ENCODE measurements at places on chromosomes 3 and 15.

DNA sequence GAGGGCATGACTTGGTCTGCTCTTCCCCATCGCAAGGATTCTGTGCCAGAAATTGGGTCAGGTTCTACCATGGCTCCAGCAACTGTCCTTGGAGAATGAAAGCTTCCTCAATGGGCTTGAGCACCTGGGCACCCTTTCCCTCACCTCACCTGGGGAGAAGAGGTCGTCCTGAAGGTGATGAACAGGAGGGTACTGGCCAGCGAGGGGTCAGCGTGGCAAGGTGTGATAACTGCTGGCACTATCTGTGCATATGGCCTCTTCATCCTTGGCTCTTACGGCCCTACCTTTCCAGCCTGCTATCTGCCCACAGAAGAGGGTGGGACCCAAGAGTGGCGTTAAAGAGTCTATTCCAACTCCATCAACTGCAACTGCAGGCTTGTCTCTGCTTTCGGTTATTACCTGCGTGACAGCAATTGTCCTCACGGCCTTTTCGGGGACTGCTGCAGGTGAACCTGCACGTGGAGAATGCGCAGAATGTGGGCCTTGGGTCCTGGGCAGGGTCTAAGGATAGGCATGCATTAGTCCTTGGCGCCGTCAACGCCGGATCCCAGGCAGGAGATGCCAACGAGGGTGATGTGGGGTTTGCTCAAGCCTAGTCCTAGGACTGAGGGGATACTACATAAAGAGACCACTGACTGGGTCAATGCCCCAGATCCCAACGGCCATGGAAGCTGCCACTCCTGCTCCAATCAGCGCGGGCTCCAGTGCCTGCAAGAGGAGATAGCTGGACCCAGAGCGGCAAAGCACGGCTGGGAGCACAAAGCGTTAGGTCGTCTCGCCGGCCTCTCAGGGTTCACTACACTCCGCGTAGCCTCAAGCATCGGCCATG is 625 bp upstream of the RBM15B start:
- no peak for DNase-seq

DNA sequence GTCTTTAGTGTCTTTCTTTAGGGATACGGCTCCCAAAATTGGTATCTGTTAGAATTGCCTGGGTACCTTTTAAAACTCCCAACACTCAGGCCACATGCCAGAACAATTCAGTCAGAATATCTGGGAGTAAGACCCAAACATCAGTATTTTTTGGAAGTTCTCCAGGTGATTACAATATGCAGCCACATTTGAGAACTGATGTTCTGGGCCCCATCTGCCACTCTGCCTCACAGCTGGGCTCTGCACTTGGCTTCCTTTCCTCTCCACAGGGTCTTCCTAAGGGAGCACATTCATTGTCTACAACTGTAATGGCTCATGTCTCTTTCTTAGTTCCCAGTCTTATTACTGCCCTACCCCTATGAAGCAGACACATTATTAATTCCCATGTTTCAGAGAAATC is 394.5 kb downstream of the MFSD1 start:
- DNase-seq, result no peak

DNA sequence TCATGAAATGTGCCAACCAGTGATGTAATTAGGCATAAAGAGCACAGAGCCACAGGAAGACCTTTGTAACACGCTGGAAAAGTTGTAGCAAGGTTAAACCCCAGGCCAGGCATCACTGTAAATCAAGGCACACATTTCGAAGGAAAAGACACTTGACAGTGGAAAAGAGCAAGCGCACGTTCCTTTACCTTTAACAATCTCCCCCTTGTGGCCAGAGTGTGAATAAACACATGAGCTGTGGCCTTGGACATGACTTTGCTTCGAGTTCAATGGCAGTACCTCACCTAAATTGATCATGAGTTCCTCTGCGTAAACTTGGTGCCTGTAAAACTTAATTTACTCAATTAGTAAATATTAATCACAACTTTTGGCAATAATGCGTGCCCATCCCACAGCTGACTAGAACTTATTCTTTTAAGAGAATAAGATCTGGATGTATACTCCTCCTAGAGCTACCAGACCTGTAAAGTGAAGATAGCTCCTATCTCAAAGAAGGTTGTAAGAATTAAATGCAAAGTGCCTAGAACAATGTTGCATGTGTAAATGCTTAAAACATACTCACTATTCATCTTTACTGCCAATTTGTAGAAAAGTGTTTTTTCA is 757.0 kb upstream of the NECTIN3 start:
- DNase-seq, result peak; percentile 36

DNA sequence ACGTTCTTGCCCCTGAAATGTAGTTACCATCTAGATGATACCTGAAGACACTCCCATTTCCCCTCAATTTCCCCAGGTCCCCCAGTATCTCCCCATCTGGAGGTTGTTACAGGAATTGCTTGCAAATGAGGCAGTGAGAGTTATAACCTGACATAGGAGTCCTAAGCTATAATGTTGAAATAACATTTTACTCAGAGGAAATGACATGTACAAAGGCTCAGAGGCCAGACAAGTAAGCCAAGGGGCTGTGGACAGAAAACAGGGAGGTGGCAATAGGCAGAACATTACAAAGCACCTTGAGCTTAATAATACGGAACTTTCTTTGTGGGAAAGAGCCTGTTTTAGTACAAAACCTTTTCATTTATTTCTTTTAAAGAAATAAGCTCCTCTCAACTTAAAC is 171.9 kb downstream of the FRMD5 start:
- no peak for DNase-seq

DNA sequence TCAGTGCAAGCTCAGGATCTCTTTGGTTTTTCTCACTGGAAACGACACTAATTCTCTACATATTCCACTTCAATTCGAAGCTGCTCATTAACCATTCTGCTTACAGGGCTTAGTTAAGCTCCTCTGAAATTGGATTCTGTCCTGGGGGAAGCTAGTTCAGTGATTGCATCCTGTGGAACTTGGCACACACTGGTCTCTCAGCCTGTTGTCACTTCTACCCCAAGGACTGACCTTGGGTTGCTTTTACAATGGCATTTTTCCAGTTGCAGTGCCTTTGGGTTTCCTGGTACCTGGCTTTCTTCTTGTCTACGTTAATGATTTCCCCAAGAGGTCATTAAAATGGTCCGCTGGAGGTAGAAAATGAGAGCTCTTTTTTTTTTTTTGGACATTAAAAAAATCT is 33.3 kb upstream of the GABRB3 start:
- DNase-seq, result no peak

- DNase-seq, result no peak
Observed at GRCh38 chr3:169869484-169870220, at the start of gene LRRC31. TSS of gene LRRC31 (minus strand) at chr3:169869935. CDS start at chr3:169869807, 128 bp downstream.

- DNase-seq, result no peak
Observed at GRCh38 chr3:73616056-73616455, 8.7 kb downstream of the PDZRN3 start.

DNA sequence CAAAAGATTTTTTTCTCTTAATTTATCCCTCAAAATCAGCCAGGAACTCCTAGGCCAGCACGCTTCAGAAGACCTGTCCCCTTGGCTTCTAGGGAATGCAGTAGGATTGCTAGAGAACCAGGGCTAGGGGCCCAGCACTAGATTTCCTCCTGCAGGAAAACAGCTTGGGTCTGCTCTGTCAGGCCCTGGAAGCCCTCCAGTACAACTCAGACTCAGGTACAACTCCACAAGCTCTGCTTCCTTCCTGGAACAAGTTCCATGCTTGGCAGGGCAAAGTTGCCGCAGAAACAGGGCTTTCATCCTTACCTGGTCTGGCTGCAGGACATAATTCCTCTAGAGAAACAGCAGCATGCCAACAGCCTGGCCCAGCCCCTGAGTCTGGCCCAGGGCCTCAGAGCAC is 96.1 kb upstream of the CTNNB1 start:
- no peak for DNase-seq

DNA sequence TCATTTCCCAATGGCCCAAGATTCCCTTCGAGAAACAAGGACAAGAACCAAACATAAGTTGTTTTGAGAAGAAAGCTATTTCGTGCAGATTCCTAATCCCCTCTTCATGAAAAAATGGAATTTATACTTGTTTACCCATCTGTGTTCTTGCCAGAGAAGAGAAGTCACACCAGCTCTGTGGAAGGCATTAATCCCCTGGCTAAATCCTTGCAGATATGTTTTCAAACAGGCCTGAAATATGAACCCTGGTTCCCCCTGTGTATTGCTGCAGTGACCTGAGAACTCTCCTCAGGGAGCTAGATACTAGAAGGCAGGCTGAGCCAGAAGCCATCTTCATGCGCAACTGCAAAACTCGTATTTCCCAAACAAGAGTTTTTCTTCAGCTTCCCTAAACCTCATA is 337.7 kb downstream of the NEK10 start:
- no peak for DNase-seq

Measured in AML-193 (cell line).